ENCODE measurements at places on chromosomes 5 and 9.

DNA sequence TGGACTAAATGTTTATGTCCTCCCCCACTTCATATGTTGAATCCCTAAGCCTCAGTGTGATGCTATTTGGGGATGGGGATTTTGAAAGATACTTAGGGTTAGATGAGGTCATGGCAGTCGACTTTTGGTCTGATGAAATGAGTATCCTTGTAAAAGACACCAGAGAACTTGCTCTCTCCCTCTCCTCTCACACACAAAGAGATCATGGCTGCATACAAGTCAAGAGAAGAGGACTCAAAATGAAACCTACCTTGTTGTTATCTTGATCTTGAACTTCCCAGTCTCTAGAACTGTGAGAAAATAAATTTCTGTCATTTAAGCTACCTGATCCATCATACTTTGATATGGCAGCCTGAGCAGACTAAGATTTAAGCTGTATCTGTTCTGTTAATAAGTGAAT, 144.0 kb upstream of the HAPLN1 start:
- DNase-seq = no peak

GRCh38 chr5:150535611-150536010, 27.7 kb downstream of the NDST1 start:
- DNase-seq = no peak

- no peak for DNase-seq
Measured at GRCh38 chr5:67561151-67561932, 364.7 kb upstream of the CD180 start.

DNA sequence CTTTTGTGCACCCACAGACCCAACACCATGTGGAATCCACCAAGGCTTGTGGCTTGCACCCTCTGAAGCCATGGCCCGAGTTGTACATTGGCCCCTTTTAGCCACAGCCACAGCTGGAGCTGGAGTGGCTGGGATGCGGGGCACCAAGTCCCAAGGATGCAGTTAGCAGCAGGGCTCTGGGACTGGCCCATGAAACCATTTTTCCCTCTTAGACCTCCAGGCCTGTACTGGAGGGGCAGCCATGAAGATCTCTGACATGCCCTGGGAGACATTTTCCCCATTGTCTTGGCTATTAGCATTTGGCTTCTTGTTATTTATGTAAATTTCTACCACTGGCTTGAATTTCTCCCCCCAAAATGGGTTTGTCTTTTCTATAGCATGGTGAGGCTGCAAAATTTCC, 51.8 kb downstream of the RASA1 start:
- DNase-seq = no peak

GRCh38 chr5:155416765-155417164, 403.2 kb downstream of the KIF4B start:
- no peak for DNase-seq

GRCh38 chr5:110105692-110106091, 416.0 kb downstream of the MAN2A1 start:
- DNase-seq = peak; percentile 40

DNA sequence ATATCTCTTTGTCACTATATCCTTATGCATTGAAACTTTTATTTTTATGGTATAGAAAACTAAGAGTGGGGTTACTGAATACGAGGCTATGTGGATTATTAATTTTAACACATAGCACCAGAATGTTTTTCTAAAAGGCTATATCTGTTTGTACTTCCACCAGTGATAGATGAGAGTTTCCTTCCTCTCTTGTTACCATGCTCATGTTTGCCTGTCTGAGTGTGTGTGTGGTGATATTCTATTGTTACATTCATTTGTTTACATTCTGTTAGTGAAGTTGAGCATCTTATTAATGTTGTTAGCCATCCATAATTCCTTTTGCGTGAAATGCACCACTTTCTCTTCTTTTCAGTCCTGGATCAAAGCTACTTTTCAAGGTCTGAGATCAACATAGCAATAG, 54.1 kb upstream of the ALDH1A1 start:
- DNase-seq = no peak

DNA sequence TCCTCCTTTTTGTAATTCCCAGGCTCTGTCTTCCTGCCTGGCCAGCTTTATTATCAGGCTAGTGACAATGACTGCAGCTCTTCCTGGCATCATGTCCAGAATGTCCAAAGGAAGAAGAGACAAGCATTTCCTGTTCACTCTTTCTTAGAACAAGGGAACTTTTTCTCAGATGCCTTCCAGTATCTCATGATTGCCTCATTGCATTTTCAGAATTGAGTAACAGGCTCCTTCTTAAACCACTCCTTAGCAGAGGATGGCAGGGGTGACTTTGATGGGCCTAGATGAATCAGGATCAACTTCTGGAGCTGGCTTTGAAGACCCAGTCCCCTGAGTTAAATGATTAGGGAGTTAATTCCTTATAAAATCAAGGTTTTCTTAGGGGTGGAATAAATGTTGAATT, 92.9 kb upstream of the RASGRF2 start:
- no peak for DNase-seq

- DNase-seq = peak; percentile 27
Measured at GRCh38 chr9:86943201-86944113, 3.8 kb downstream of the GAS1 start.

DNA sequence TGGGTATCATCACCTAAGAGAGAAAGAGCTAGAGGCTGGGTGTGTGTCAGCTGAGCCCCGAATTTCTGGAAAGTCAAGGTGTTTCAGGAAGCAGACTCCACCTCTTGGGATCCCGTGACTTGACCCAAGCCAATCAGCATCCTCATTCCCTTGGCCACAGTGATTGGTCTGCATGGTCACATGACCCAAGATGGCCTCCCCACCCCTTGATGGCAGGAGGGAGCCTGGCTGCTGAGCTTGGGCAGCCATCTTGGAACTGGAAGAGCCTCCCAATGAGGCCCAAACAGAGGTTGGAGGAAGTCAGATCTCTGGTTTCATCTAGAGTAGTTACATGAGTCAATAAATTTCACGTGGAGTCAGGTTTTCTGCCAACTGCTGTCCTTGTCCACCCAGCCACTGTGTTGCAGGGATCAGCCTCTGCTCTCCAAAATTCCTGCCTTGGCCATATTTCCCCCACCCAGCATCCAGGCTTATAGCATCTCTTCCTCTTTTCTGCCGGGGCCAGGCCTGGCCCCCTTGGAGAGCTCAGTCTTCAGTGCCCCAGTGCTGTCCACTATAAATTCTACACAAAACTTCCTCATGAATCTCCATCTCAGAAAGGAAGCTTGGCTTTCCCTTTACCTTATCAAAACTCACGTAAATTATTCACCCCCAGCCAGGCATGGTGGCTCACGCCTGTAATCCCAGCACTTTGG, 17.2 kb upstream of the SUSD3 start:
- no peak for DNase-seq

DNA sequence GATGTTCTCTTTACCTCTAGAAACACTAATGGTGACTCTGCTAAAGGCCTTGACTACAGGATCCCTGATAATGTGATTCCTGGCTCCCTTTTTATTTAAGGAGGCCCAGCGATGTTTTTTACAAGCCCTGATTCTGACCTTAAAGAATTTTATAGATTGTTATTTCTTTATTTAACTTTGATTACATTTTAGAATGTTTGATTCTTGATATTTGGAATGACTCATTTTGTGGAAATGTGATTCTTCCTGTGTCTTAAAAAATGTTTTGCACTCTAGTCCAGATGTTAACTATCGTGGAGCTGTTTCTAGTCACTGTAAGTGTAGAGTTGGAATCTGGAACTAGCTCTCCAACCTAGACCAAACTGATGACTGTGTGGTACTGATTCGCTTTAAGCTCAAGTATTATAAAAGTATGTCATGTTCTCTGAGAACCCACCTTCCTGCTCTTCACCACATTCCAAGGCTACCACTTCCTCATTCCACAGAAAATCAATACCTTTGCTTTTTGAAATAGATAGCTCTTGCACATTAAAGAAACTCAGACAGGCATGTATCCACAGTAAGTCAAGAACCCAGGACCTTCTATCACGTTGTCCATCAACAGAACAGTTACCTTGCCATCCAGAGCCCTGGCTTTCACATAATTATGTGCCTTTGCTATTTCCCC, 65.2 kb downstream of the JMY start:
- peak; percentile 9 for DNase-seq

DNA sequence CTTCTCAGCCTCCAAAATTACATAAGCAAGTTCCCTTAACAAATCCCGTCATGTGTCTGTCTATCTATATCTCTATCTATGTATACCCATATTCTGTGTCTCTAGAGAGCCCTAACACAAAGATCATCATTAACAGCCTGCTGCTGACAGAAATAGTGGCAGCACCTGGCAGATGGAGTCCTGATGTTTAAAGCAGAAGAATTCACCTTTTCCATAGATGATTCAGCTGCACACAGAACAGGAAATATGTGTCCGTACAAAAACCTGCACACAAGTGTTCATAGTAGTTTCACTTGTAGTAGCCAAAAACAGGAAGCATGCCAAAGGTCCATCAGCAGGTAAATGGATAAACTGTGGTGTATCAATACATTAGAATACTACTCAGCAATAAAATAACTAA, 45.0 kb upstream of the ACO1 start:
- DNase-seq = no peak

GRCh38 chr9:119078015-119078414, 291.2 kb downstream of the BRINP1 start:
- DNase-seq = no peak

DNA sequence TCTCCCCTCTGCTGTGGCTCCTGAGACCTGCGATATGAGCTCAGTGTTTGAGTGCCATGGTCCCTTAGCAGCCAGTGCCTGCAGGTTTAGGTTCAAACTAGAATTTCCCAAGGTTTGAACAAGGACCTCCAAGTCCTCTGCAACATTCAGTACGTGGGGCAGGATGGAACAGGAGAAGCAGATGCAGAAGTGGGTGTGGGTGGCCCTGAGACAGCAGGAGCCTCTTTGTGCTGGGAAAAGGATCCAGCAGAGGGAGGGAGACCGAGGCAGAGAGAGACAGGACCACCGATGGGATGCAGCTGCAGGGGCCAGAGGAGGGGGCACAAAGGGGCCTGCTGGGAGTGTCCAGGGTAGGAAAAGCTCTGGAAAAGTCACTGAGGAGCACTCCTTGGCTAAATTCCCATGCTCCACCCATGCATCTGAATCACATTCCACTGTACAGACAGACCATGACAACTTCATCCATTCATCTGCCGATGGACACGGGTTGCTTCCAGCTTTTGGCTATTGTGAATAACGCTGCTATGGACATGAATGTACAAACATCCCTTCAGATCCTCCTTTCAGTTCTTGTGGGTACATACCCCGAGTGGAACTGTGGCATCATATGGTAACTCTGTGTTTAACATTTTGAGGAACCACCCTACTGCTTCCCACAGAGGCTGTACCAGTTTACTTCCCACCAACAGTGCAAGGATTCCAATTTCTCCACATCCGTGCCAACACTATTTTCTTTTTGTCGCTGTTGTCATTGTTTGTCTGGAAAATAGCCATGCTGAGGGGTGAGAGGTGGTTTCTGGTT, 26.7 kb upstream of the SUSD3 start:
- DNase-seq = no peak

- DNase-seq = no peak
Measured at GRCh38 chr5:96742538-96742937, 65.2 kb downstream of the ERAP1 start.

DNA sequence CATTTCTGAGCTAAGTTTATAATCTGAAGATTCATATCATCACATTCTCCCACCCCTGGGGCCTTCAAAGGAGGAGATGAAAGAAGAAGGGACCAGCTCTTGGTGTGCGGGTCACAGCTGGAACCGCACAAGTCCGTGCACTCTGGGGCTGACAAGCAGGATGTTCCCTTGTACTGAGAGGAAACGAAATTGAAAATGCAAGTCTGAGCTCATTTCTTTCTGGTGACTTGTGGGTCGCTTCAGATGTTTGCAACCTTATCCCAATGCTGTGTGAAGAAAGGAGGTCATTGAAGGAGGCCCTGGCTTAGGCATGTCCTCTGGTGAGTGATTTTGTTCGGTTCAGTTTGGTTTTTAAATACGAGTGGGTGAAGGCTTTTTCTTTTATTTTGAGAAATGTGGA, 59.6 kb downstream of the C9orf152 start:
- peak; percentile 50 for DNase-seq

DNA sequence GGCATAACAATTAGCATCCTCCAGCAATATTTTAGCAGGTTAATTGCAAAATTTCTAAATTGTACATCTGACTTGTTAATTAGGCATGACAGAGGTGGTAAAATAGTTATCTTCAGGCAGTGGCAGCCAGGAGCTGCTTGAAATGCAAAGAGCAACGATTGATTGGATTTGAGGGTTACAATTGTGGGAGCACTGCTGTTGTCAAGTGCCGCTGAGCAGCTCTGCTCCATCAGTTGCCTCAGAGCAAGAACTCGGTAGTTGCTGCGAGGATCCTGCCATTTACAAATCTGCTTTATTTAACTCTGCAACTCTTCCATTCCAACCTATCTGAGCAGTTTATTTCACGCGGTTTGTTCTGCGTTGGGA, 12.6 kb downstream of the PBX3 start:
- DNase-seq = peak; percentile 27

DNA sequence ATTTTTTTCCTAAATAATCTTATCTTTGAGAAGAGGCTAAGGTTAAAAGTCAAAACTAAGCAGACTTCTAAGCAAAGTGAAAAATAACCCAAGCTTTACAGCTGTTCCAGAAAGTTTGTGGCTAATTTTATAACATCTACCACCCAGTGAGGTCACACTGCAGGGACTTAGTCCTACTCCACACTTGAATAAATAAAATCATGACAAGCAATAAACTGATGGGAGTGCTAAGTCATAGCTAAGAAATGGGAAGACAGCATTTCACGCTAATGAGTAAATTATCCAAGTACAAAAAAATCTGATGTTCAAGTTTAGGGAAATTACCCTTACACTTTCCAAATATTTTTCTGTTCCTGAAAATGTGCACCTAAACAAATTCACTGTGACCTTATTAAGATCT, 47.7 kb downstream of the ZNF608 start:
- DNase-seq = peak; percentile 37

DNA sequence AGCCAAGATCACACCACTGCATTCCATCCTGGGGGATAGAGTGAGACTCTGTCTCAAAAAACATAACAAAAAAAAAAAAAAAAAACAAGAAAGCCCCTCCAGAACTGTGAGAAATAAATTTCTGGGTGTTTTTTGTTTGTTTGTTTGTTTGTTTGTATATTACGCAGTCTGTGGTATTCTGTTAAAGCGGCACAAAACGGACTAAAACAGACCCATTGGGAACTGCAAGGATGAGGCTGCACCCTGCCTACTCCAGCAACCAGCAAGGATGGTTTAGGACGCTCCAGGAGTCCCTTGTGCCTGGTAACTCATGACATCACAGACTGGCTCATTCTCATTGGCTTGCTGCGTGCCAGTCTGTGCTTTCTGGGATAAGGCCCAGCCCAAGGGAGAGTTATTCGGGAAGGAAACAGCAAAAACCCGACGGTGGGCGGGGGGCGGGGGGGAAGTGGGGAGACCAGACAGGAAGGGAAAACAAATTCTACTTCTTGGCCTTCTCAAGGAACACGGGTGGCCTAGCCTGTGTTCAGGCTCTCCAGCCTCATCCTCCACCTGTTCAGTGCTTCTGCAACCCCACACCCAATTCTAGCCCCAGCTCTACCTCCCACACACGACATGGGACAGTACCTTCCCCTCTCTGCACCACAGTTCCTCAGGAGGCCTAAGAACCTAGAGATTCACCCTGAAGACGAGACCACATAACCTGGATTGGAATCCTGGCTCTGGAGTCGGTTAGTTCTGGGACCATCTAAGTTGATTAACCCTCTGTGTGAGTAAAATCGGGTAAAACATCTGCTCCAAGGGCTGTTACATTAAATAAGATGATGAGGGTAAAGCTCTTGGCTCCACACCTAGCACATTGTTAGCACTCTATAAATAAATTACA, 2.8 kb downstream of the CD74 start:
- peak; percentile 83 for DNase-seq

GRCh38 chr5:136439367-136439766, 74.0 kb upstream of the TRPC7 start:
- no peak for DNase-seq

GRCh38 chr5:124704594-124705284, 41.7 kb downstream of the ZNF608 start:
- DNase-seq = no peak

GRCh38 chr5:17234374-17234773, 16.9 kb downstream of the BASP1 start:
- DNase-seq = no peak

All from astrocyte of the spinal cord (primary cell).